GM23338 (cell line): ENCODE measurements at places on chromosomes 6 and 20. TPM values are rescaled to one million over a fixed set of nuclear protein-coding genes. Genes with fewer than 3 reads are reported as not detected.
A peak's percentile ranks its signal among the peaks of the same experiment; 100 is the strongest.

DNA sequence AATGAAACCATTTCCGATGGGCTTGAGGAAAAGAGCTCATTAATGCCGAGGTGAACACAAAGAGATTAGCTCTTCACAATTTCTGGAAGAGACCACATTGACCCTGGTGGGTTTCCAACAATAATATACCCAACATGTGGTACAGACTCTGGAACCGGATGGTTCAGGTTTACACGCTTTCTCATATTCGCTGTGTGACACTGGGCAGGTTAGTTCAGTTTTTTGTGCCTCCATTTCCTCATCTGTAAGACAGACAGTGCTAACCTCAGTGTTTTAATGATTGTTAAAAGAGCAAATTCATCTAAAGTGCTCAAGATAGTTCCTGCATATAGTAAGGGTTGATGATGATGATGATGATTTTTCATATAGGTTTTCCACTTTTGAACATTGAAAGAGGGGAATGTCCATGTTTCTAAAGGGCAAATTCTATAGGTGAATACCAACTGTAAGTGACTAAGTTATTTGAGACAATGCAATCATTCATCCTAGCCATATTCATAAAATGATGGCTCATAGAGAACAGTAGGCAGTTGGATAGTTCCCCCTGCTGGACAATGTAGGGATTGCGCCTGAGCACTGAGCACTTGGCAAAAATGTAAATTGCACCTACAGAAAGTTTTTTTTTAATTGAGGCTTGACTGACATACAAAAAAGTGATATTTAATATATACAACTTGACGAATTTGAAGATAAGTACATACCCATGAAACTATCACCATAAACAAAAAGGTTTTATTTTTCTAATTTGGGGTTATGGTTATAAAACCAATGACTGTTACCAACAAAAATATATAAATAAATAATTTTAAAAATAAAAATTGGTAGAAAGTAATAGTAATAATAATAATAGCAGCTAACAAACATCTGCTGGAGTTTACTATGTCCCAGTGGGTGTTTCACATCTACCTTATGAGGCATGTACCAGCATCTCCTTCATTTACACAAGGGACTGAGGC lies 2.1 kb upstream of the PERP start:
- H3K36me3 ChIP-seq = no peaks in the 10 kb centered on the region
- no peak overlapping the region for H3K27ac ChIP-seq
- H3K4me1 ChIP-seq = peaks cover 15% of the 10 kb centered on the region
- H3K27me3 ChIP-seq = peaks cover 14% of the 10 kb centered on the region
- H3K4me3 ChIP-seq = no peak overlapping the region

GRCh38 chr6:111534231-111534751 lies 51.3 kb upstream of the REV3L start:
- H3K4me3 ChIP-seq = no peak overlapping the region
- H3K36me3 ChIP-seq = no peaks in the 10 kb centered on the region
- no peak overlapping the region; the same call in 1 of the 2 replicates for H3K27ac ChIP-seq
- DNase-seq = no peak
- no peaks in the 10 kb centered on the region for H3K27me3 ChIP-seq
- H3K4me1 ChIP-seq = peaks cover 28% of the 10 kb centered on the region

DNA sequence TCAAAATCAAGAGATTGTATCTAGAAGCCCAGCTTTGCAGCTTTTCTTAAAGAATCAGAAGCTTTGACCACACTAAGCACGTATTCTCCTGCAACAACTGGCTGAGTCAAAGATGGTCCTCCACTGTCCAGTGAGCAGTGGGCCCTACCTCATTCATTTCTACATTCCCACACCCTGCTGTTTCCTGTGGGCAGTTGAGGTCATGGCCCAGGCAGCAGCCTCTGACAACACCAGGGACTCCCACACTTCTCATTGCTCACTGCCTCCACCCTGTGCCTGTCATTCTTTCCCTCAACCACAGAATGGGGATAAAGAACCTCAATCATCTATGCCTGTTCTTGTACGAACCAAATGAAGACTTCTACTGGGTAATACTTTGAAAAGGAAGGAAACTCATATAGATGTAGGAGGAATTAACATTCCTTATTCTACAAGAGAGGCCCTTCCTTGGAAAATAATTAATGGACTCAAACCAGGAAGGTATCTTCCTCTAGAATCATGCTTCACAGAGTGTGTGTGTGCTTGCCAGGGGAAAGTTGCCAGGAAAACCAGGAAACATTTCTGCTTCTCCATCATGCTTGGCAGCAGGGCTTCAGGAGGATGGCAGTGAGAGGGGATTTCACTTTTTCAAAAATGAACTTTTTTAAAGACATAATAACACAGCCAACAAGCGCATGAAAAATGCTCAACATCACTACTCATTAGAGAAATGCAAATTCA lies 191.7 kb upstream of the RIN2 start:
- DNase-seq = no peak
- no peak overlapping the region for H3K4me3 ChIP-seq
- no peaks in the 10 kb centered on the region for H3K4me1 ChIP-seq

GRCh38 chr20:45019027-45019761 lies 52.9 kb downstream of the STK4 start:
- no peaks in the 10 kb centered on the region for H3K27me3 ChIP-seq
- H3K4me1 ChIP-seq = peaks cover 27% of the 10 kb centered on the region
- DNase-seq = no peak
- H3K4me3 ChIP-seq = no peak overlapping the region

- H3K36me3 ChIP-seq = no peaks in the 10 kb centered on the region
- no peaks in the 10 kb centered on the region for H3K27me3 ChIP-seq
- no peak overlapping the region for H3K4me3 ChIP-seq
- H3K4me1 ChIP-seq = peaks cover 3% of the 10 kb centered on the region; the same call in 1 of the 2 replicates
- DNase-seq = no peak
Observed at GRCh38 chr6:157660414-157660813, 162.6 kb upstream of the SNX9 start.

DNA sequence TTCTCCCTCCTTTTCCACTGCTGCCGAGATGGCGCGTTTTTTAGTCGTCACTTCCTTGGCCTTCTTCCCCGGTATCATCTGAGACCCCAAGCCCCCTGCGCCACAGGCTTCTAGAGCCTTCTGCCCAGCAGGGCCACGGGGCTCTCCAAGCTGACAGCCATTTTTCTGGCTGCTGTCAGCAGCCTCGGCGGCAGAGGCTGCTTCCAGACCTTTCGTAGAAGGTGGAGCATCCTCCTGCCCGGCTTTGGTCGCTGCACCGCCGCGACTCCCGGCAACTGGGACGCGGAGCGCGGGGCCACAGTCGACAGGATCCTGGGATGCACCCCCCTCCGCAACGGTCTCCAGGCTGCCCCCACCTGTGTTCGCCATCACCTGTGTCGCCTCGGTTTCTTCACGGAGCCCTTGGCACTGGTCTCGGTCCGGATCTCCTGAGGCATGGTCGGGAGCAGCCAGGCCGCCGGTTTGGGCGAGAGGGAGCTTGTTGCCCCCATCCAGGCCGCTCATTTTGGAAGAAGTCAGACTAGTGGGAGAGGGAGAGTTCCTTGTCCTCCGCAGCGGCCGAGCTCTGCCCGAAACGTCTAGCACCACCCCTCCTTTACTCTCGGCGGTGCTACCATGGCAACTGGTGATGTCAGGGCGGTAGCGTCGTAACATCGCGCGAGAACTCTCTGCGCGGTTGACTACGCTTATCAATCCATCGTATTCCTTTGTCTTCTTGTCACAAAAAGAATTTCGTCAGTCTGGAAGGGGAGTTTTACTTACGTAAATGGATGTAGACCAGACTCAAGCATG lies at the start of gene TSPYL4:
Gene TSPYL4 (minus strand): TSS at position 571 of the 792 bp plus-strand sequence. CDS start 67 bp downstream, at position 504.
- H3K27ac ChIP-seq = peak within 1 kb of the TSS; percentile 77
- H3K4me1 ChIP-seq = peaks cover 41% of the 10 kb centered on the region
- H3K27me3 ChIP-seq = no peaks in the 10 kb centered on the region
- peak within 1 kb of the TSS; percentile 75 for H3K4me3 ChIP-seq
- H3K36me3 ChIP-seq = no peaks in the 10 kb centered on the region

The ACTL10 gene
- polyA plus RNA-seq = 0.66 and 0.71 TPM in 2 replicates

The CPNE5 gene
- 0.37 and 0.42 TPM in 2 replicates for polyA plus RNA-seq

The TCP11 gene
- 0.21 TPM in 1 of 2 replicates, not detected in the other for polyA plus RNA-seq
